Spinal cord (tissue), 10 donors: ENCODE measurements at places on chromosomes 12 and 14. TPM values are rescaled to one million over a fixed set of nuclear protein-coding genes. Genes with fewer than 3 reads are reported as not detected.

Gene WIF1
- 4.8 TPM for polyA plus RNA-seq

Gene C12orf54
- polyA plus RNA-seq = 0.86 TPM

Gene KRT7
- polyA plus RNA-seq = 1.2 TPM

Gene MYO1H
- polyA plus RNA-seq = 0.30 TPM

DNA sequence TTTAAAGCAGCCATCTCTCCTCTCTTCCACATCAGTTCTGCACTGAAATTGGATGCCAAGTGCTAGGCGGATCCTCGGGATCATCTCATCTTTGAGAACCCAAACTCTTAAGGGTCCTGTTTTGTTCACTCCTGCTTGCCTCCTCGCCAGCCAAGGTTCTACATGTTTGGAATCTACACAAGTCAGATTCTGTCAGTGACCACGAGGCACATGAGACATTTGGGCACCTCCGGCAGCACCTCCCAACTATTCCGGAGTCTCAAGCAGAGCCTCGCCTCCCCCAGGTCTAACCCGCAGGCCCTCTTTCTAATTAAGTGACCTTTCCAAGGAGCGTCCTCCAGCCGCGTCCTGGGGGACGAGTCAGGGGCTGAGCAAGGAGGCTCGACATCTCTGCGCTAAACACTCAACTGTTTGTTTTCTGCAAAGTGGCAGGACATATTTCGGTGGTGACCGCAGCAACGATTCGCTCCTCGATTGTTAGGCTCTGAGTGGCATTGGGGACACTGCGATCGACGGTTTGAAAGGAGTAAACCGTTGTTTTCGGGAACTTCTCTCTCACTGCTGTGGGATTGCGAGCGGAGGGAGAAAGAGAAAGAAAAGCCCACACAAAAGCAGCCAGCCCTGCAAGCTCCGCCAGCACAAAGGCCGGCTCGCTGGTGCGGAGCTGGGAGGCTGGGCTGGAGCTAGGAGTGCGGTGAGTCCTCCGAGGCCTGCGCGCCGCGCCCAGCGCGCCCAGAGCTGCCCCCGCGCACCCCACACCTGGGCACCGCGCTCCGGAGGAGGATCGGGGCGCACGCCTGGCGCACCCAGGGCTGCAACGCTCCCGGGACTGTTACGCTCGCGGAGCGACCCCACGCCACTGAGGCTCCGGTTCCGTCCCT lies 640 bp downstream of the ARMH4 start:
- peaks cover 13% of the 10 kb centered on the region for H3K4me1 ChIP-seq
- no peaks in the 10 kb centered on the region for H3K27me3 ChIP-seq
- H3K4me3 ChIP-seq = peak overlapping the region; percentile 62

DNA sequence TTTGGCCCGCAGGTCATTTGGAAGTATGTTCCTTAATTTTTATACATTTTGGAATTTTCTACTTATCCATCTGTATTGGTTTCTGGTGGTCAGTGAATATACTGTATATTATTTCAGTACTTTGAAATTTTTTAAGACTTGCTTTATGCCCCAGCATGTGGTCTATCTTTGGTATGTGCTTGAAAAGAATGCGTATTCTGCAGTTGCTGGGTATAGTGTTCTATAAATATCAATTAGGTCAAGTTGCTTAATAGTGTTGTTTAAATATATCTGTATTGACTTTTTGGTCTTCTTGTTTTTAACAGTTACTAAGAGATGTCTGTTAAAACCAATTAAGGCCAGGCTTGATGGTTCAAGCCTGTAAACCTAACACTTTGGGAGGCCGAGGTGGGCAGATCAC lies 21.7 kb upstream of the SIX1 start:
- no peaks in the 10 kb centered on the region for H3K36me3 ChIP-seq
- no peak for DNase-seq
- H3K4me1 ChIP-seq = no peaks in the 10 kb centered on the region
- no peak overlapping the region for H3K27ac ChIP-seq
- H3K27me3 ChIP-seq = no peaks in the 10 kb centered on the region
- no peak overlapping the region for H3K4me3 ChIP-seq

- H3K4me1 ChIP-seq = no peaks in the 10 kb centered on the region
- H3K27me3 ChIP-seq = no peaks in the 10 kb centered on the region
- no peak overlapping the region for H3K27ac ChIP-seq
- no peak overlapping the region for H3K4me3 ChIP-seq
- DNase-seq = peak; percentile 66
- H3K36me3 ChIP-seq = no peaks in the 10 kb centered on the region
Observed at GRCh38 chr14:83624541-83624940, 1905.4 kb upstream of the FLRT2 start.

DNA sequence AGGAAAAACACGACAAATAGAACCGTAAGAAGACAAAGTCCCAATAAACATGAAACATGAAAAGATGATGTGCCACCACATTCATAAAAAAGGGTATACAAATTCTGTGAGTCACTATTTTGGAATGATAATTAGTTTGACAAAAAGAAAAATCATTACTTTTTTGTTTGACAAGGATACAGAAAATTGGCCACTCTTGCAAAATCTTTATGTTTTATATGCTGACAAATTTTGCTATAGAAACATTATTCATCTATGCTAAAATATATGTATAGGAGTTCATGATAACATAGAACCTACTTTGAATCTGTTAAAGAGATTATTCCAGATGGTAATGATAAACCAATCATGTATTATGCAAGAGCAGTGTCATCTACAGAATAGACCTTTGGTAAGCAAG lies 1201.0 kb downstream of the FSCB start:
- no peak overlapping the region for H3K27ac ChIP-seq
- no peaks in the 10 kb centered on the region for H3K4me1 ChIP-seq
- H3K36me3 ChIP-seq = no peaks in the 10 kb centered on the region
- no peak for DNase-seq
- no peaks in the 10 kb centered on the region for H3K27me3 ChIP-seq

- H3K27me3 ChIP-seq = no peaks in the 10 kb centered on the region
- DNase-seq = no peak
- no peaks in the 10 kb centered on the region for H3K4me1 ChIP-seq
- no peak overlapping the region for H3K27ac ChIP-seq
- no peak overlapping the region for H3K4me3 ChIP-seq
Observed at GRCh38 chr12:89927226-89927698, 218.6 kb upstream of the ATP2B1 start.

- no peak overlapping the region for H3K4me3 ChIP-seq
- no peaks in the 10 kb centered on the region for H3K36me3 ChIP-seq
- H3K27me3 ChIP-seq = no peaks in the 10 kb centered on the region
- no peak for DNase-seq
- no peak overlapping the region for H3K27ac ChIP-seq
Observed at GRCh38 chr12:86741531-86741930, 485.3 kb upstream of the MGAT4C start.
